Stimulated activated CD8-positive, alpha-beta memory T cell treated with anti-CD3 and anti-CD28 coated beads, Interleukin-4, amount 100 ng/mL, for 1 hour (primary cell): ENCODE measurements at places on chromosomes 12 and 14.

- no peak for DNase-seq
Measured at GRCh38 chr12:68454892-68455291, 122.7 kb upstream of the MDM1 start.

DNA sequence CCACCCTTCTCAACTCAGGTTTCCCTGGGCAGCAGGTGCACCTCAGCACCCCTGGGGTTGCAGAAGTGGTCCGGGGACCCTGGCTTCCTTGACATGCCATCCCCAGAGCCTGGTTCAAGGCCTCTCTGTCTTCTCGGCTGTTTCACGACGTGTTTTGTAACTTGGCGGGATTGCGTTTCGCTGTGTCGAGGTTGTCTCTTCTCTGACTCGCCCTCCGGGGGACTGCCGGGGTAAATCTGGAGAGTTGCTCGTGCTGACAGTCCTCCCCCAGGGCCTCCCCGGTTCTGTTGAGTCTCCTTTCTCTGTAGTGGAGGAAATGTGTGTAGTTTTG lies 25.6 kb downstream of the MEG3 start:
- no peak for DNase-seq

DNA sequence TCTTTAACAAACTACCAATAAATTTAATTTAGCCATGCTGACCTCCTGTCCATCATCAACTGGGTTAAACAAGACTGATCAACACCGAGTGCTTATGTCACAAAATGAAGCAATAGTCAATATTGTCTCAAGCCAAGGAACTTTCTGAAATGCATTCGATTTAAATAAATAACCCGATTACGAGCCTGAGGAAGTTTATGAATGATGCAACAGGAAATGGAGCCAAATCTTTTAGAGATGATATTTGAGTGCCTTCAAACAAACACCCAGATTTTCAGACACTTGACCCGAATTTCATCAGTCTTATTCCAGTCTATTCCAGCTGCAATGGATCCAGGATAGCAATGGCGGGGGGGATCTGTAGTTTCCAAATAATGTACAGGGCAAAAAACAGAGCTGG lies 27.9 kb downstream of the FAR2 start:
- no peak for DNase-seq

DNA sequence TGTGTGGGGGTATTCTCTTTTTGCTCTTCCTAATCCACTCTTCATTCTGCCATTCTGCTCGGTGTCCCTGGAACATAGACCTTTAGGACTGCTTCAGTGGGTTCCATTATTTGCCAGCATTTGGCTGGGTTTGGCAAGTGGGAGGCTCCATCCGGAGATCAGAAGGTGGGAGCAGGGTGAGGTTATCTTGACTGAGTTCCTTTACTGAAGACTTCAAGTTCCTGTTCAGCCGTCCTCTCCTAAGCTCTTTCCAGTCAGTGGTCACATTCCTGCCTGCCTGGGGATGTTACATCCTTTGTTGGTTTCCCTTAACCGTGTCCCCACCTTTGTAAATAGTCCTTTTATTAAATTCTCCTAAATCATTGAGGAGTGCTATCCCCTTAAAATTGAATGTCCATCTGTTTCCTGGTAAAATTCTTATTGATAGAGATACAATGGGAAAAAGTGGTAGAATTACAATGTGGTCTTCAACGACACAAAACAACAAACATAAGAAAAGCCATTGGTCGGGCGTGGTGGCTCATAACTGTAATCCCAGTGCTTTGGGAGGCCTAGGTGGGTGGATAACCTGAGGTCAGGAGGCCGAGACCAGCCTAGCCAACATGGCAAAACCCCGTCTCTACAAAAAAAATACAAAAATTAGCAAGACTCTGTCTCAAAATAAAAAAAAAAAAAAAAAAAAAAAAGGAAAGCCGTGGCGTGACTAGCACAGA lies 5.0 kb upstream of the MIA2 start:
- DNase-seq = no peak

- DNase-seq = no peak
Measured at GRCh38 chr12:1182069-1182468, 191.0 kb downstream of the ERC1 start.

DNA sequence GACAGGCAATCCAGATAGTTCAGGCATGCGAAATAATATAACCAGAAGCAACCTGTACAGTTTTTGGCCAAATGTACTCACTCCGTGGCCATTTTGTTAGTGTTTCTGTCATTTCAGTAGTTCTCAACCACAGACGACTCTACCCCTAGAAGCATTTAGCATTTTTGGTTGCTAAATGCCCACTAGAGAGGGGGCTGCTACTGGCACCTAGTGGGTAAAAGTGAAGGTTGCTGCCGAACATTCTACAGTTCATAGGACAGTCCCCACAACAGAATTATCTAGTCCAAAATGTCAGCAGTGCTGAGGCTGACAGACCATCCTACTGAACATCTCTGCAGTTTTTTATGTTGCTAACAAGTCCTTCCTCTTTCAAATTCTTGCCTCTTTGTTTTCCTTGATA lies 107.4 kb downstream of the TSHR start:
- no peak for DNase-seq
